Esophagus (tissue), 2 donors: ENCODE measurements at places on chromosomes 4 and X. TPM values are rescaled to one million over a fixed set of nuclear protein-coding genes. Genes with fewer than 3 reads are reported as not detected.

EDA gene
- 0.92 TPM for polyA plus RNA-seq

PCDH10 gene
- 0.06 TPM for polyA plus RNA-seq

PHOX2B gene
- polyA plus RNA-seq = not detected

POLR2B gene
- 14.5 TPM for polyA plus RNA-seq

SRP72 gene
- 28.8 TPM for polyA plus RNA-seq

PDGFC gene
- 0.98 TPM for polyA plus RNA-seq

RAB33B gene
- 2.3 TPM for polyA plus RNA-seq
